ENCODE measurements at places on chromosomes 7 and 10.

GRCh38 chr7:44621034-44621749 is 14.8 kb downstream of the OGDH start:
- no peak for DNase-seq

DNA sequence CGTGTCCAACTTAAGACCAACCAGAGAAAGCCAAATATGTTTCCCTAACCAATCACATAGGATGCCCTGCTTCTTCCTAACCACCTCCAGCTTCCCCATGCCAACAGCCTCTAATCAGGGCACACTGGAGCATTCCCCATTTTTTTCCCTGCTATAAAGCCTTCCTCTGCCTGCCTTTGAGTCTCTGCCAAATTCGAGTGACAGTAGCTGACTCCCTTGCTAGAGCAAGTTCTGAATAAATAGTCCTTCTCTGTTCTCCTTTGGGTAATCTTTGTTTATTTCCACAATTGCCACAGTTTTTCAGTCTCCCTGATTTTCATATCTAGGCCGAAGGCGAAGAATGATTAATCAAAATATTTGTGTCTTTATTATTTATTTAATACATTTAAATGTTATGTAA is 96.7 kb downstream of the ANLN start:
- DNase-seq, result no peak

GRCh38 chr7:85125176-85125575 is 61.7 kb downstream of the SEMA3D start:
- no peak for DNase-seq

DNA sequence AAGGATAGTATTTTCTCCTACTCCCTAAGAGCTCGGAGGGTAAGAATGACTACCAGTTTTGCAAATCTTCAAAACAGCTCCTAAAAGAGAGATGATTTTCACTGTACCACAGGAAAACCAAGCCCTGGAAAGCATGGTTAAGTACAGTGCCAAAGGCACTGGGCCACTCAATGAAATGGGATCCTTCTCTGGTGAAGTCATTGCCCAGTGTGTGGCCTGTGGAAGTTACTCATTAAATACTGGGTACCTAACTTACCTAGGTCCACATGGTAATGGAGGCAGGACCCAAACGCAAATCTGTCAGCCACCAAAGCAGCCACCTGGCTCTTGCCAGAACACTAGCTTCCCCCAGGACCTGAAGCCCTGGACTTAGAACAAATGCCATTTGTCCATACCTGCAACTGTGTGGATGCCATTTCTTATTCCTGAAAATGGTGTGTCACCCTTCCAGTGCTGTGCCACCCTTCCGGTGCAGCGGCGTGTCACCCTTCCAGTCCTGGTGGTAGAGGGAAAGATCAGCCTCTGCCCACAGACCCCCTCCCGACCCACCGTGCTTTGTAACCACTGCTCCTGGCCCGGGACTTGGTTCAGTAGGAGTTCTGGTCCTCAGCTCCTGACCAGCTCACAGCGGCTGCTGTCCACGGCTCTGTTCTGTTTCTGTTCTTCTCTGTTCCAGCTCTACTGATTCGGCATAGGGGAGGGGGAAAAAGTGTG is 659.2 kb downstream of the SDK1 start:
- DNase-seq, result no peak

- DNase-seq, result no peak
Observed at GRCh38 chr7:90856351-90857070, 260.4 kb downstream of the CDK14 start.

GRCh38 chr7:150731916-150732315 is 5.3 kb upstream of the GIMAP5 start:
- no peak for DNase-seq

DNA sequence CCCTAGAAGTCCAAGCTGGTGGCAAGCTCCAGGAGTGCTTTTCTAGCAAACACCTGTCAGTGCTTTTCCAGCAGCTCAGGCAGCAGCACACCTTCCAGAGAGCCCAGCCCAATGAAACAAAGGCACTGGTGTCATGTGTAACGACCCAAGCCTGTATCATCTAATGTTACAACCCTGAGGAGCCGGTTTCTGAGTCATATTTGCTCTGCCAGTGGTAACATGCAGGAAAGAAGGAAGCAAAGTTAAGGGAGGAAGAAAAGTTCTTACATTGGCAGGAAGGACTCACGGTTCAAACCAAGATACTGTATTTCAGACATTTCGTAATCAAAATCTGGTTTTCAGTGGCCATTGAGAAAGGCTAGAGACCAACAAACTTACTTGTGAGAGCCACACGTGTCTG is at the start of gene ANKRD22:
ANKRD22 (minus strand) TSS at position 139 of the 400 bp plus-strand sequence. CDS start 237 bp downstream, outside the sequence.
- DNase-seq, result peak; percentile 24

DNA sequence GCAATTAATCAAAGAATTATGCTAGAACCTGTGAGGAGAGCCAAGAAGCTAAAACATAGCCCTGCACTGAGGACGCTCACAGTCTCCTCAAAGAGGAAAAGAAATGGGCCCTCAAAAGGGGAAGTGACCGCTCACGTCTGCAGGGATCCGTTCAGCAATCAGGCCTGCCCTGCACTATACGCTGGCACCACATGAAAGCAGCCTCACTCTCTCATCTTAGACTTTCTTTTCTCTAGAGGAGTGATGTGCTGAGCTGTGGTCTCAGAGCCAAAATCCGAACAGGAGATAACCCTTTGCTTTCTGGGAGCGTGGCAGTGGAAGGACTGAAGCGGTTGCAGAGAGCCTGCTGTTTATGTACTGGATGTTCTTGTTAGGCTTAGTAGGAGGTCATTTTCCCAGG is 6.3 kb upstream of the IL2RA start:
- no peak for DNase-seq

DNA sequence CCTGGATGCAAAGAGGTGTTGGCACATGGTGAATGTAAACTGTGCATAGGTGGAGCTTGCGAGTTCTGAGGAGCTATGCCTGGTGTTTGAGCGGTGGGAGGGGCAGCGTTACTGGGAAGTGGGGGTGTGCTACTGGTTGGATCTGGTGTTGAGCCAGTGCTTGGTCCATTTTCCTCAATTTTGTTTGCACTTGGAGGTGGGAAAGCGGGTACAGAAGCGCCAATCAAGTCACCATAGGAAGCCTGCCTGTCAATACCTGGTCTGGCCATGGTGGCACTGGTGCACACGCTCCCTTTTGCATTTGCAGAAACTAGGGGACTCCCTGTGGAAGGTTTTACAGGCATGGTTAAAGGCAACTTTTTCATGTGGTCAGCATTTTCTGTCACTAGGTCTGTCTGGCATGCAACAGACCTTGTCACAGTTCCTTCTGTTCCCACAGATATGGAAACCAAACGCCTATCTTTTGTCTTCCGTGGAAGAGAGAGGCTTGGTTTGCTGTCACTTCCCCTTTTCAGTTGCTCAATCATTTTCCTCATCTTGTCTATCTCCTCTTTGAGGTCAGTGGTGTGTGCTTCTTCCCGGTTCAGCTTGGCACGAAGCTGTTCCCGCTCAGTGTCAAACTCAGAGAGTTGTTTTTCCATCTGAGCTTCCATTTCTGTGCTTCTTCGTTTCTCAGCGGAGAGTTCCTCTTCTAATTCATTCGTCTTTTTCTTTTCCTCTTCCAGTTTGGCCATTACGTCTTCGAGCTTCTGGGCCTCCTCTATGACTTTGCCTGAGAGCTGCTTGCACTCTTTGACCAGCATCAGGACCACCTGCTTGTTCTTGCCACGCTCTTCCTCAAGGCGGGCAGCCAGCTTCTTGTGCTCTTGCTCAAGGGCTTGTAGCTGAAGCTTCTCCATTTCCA is 81.1 kb downstream of the CTTNBP2 start:
- DNase-seq, result no peak

DNA sequence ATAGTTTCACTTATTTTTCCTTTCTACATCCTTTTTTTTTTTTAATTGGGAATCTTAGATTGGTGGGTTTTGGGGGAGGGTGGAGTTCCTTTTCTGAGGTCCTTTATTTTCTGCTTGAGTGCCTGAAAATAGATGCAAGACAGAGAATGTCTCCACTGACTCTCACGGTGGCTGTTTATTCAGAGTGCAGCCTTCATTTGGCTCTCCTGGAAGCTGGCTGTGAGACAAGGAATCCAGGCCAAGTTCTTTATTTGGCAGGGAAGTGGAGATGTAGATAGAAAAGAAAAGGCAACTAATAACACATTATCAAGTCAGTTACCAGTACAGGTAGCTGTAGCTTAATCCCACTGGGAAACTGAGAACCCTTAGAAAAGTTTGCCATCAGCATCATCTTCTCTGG is 118.6 kb downstream of the CNTNAP2 start:
- no peak for DNase-seq

GRCh38 chr7:6709808-6710207 is 3.1 kb upstream of the ZNF12 start:
- no peak for DNase-seq

GRCh38 chr7:154861589-154861988 is 141.3 kb downstream of the PAXIP1 start:
- DNase-seq, result no peak

DNA sequence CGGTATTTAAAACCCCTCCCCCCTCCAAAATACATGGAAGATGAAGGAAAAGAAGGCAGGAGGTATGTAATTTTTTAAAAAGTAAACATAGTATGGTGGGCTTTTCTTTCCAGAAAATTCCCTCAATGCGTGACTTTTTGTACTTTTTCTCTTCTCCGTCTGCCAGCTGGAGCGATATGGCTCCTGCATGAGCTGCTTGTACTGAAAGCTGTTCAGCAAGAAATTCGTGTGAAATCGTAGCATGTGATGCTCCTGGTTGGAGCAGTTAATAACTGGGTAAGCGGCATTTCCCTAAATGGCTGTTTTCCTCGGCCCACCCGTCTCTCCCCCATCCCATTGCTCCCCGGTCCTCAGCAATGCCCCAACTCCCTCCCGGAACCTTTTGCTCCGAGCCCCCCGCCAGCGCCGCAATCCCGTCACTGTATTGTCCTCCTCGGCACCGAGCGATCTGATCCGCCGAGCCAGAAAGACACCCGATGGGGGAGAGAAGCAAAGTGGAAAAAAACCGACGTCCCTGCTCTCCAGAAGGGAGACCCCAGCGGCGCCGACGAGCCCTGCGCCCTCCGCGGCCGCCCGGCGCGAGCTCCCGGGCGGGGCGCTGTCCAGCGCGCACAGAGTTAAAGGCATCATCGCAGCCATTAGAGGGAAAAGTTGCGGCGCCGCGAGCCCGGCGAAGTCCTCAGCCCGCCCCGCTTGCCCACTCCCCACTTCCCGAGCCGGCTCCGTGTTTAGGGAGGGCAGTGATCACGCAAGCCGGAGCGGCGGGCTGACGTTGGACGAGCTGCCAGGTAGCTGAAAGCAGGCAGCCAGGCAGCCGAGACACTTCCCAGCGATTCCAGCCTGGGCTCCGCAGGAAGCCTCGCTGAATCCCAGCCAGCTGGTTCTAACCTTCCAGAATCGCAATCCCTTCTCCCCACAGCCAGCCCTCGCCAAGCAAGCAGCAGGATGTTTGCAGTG is at the start of gene VSTM2A:
VSTM2A (plus strand) TSS at position 707 of the 957 bp plus-strand sequence. CDS start 356 bp downstream, outside the sequence.
- DNase-seq, result no peak

DNA sequence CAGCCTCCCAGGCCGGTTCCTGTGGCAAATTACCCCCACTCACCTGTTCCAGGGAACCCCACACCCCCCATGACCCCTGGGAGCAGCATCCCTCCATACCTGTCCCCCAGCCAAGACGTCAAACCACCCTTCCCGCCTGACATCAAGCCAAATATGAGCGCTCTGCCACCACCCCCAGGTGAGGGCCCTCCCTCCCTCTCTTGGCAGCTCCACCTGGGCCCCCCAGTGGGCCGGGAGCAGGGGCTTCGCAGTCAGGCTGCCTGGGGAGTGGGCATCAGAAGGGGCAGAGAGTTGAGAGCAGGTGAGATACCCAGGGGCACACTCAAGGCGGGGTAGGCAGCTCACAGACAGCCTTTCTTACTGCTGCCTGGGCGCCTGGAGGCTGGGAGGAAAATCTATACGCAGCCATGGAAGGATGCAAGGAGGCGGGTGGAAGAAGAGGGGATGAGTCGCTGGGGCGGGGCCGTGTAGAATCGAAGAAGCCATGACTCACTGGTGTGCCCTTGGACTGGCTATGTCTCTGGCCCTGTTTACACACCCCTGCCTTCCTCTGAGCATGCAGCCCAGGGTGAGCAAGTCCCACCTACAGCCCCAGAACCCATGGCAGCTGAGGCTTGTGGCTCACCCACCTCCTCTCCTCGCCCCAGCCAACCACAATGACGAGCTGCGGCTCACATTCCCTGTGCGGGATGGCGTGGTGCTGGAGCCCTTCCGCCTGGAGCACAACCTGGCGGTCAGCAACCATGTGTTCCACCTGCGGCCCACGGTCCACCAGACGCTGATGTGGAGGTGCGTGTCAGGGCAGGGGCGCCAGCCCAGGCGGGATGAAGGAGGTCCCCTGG is 48.6 kb upstream of the PPIF start:
- peak; percentile 92 for DNase-seq

- no peak for DNase-seq
Observed at GRCh38 chr10:21379143-21379542, 146.3 kb downstream of the SKIDA1 start.

DNA sequence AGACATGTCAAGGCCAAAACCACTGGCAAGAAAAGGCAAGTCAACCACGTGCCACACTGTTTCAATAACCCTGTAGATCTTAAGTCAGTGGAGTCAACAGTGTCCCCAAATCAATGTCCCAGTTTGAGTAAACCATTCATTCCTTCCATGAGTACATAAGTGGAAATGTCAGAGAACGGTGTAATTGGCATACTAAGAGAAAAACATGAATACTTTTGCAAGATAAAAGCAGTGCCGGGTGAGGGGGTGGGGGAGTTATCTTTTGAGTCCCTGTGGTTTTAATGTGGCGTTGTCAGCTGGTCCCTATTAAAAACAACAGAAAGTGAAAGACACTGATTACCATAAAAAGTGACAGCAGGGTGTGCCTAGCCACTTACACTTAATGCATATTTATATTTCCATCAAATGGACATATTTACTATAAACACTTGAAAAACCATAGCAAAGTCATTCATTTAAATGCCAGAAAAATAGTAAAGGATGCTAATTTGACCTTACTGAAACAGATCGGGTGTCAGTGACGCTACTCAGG is 37.8 kb downstream of the RSU1 start:
- no peak for DNase-seq

GRCh38 chr10:132786476-132786883 is 533 bp upstream of the NKX6-2 start:
- DNase-seq, result no peak

Data from non-pigmented ciliary epithelial cell (primary cell).